ENCODE measurements at places on chromosomes 4 and X. TPM values are rescaled to one million over a fixed set of nuclear protein-coding genes. Genes with fewer than 3 reads are reported as not detected.

Gene AFP
- not detected for total RNA-seq

Gene NSD2
- total RNA-seq: 196 TPM

Gene SSX2B
- total RNA-seq: not detected

Gene TMSB15A
- total RNA-seq: 0.54 TPM

Gene HPSE
- total RNA-seq: 18.9 TPM

Gene ANAPC4
- 46.1 TPM for total RNA-seq

Gene CSN1S1
- not detected for total RNA-seq
